ENCODE measurements at places on chromosomes 3 and 15.

- DNase-seq = peak; percentile 21
Observed at GRCh38 chr15:101014921-101015841, 96.0 kb downstream of the LRRK1 start.

- no peak for DNase-seq
Observed at GRCh38 chr3:48445277-48445882, 1.2 kb upstream of the ATRIP start.

- DNase-seq = no peak
Observed at GRCh38 chr15:31347067-31347975, 20.7 kb downstream of the KLF13 start.

GRCh38 chr3:113088616-113089015 lies 97.8 kb downstream of the GTPBP8 start:
- no peak for DNase-seq

DNA sequence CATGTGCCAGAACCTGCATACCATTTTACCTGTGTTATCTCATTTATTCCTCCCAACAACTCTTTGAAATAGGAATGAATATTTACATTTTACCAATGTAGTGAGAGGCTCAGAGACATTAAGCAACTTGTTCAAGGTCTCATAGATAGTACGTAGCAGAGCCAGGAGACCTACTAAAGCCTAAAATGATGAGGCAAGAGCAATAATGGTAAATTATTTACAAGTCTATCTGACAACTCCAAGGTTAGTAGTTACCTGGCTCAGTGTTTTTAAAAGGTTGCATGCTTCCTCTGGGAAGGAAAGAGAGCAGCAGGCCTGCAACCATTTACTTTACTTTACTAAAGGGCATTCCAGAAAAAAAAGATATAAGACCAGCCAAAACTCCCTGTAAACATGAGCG lies 103.0 kb downstream of the CFAP20DC start:
- DNase-seq = no peak

GRCh38 chr15:31325595-31326155 lies 960 bp upstream of the KLF13 start:
- DNase-seq = peak; percentile 53

DNA sequence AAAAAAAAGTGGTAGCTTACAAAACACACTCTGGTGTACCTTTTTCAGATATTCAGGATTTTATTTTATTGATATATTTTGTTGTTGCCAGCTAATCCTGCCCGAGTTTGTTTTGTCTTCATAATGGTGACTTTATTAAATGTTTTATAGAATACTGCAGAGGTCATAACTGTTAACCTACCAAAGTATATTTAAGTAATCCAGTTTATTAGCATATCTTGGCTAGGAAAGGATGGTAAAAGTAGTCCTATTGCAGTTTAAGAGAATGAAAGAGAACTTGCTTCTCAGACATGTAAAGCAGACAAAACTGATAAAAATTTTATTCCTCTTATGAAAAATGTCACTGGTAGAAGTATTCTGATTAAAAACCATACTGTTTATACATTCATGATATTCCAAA lies 59.2 kb upstream of the IGSF10 start:
- no peak for DNase-seq

GRCh38 chr3:9786825-9787669 lies 5.2 kb downstream of the TADA3 start:
- no peak for DNase-seq

- no peak for DNase-seq
Observed at GRCh38 chr15:51841406-51842040, 12.1 kb downstream of the TMOD3 start.

DNA sequence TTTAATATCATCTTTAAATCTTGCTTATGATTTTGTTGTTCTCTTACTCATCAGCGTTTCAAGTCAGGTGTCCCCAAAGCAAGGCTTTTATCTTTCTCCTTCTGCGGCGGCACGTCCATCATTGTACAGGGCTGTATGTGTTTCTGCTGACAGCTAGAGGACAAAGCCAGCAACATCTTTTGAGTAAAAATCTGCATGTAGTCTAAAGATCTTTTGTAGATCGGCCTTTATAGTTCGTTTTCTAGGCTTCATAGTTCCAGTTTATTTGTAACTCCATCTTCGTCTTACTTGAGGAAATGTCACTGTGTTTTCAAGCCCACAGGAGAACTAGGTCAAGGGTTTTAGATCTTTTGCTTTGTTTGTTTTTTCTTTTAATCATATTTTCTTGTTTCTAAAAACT lies 211.4 kb upstream of the TOPAZ1 start:
- DNase-seq = no peak

DNA sequence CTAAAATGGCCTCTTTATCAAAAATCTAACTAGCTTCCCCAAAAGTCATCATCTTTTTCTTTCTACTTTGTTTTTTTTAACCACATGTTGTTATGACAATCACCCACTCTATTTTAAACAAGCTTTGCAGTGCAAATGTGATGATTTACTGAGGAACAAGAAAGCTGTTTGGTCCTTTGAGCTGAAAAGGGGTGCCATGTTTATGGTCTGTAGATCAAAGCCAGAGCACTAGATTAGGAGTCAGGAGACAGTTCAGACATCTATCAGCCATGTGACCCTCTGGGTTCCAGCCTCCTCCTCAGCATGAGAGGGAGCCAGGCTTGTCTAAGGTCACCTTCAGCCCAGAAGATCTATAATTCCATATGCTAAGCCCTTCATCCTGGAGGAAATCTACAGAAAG lies 65.9 kb downstream of the RPL22L1 start:
- DNase-seq = no peak

- no peak for DNase-seq
Observed at GRCh38 chr3:184578822-184579221, 17.2 kb downstream of the EPHB3 start.

- DNase-seq = no peak
Observed at GRCh38 chr3:67176396-67176795, 178.3 kb downstream of the KBTBD8 start.

DNA sequence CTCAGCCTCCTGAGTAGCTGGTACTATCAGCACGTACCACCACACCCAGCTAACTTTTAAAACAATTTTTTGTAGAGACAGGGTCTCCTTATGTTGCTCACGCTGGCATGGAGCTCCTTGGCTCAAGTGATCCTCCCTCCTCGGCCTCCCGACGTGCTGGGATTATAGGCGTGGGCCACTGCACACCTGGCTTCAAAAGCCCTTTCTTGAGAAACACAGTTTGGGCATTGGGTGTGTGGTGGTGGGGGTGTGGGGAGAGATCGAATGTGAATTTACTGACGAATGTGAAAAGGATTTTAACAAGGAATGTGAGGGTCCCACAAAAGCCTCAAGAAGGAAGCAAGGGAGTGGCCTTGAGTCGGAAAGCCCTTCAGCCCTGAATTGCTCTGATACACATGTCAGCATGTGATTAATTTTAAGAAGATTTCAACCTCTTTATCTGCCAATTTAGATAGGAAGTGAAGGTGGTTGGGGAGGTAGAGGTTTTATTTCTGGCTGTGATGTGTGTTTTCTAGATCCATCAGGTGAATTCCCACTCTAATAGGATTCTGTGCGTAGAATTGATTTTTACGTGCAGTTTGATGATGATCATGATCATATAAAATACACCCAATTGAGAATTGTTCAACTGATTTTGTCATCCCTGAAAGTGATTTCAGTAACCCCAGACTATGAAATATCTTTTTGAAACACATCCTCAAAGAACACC lies 1.1 kb downstream of the CCR4 start:
- no peak for DNase-seq

DNA sequence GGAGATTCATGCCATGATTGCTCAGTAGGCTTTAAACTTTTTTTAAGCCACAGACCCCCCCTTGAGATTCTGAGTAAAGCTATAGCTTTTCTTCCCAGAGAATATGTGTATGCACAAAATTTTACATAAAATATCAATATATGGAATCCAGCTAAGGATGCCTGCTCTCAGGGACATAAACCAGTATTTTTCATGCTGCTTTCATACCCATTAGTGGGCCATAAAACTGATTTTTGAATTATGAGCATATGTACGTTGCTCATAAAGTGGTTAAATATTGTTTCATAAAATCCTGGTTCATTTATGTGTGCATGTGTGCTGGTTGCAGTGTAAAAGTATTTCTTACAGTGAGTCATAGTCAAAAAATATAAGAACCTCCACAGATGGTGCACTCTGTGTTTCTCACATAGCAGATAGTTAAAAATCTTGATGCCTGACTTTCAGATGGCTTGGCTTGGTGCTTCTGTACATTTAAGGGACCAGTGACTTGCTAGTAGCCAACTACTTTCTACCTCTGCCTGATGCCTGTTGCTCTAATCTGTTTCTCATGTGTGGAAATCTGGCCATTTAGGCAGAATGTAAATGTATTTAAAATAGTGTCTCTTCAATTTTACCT lies 71.9 kb downstream of the ARHGEF26 start:
- DNase-seq = no peak

DNA sequence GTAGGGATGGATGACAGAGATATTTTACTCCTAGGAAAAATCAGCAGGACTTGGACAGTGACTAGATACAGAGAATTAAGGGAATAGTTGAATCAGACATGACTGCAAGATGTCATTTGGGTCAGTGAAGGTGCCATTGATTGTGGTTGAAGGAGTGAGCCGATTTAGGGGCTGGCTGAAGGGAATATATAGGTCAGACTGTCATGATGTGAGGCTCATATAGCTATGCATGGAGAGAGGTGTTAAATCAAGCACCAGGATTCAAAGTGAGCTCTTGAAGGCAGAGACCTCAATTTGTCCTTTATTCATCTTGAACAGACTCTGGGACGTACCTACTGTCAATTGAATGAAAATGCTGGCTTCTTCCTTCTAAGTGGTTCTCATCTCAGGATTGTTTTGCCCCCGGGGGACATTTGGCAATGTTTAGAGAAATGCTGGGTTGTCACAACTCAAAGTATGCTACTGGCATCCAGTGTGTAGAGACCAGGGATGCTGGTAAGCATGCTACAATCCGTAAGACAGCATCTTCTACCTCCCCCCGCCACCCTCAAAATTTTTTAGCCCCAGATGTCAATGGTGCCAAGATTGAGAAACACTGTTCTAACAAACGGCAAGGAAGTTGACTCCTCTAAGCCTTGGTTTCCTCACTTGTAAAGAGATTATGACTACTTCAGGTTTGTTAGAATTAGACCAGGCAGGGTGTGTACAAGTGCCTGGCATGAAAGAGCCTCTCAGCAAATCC lies 7.8 kb downstream of the ATP2C1 start:
- no peak for DNase-seq

Measured in stimulated activated CD8-positive, alpha-beta memory T cell treated with anti-CD3 and anti-CD28 coated beads, Interleukin-4, amount 100 ng/mL, for 4 hours (primary cell).